ENCODE measurements at places on chromosomes 3 and 15.

DNA sequence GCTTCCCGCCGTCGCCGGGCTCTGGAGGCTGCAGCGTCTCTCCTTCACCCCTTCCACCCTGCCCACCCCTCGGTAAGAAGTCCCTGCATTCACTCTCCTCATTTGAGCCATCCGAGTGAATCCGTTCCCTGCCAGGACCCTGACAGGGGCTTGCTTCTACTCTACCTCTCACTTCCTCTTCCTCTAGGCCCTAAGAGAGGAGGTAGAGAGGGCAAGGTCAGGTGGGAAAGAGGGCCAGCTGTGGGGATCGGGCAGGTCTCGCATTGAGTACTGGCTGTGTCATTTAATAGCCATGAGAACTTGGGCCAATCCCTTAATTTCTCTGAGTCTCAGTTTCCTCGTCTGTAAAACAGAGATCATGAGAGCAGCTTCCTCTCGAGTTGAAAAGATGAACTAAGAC lies 283.6 kb downstream of the UACA start:
- no peak for DNase-seq

GRCh38 chr3:29057326-29057725 lies 223.5 kb upstream of the RBMS3 start:
- DNase-seq = no peak

DNA sequence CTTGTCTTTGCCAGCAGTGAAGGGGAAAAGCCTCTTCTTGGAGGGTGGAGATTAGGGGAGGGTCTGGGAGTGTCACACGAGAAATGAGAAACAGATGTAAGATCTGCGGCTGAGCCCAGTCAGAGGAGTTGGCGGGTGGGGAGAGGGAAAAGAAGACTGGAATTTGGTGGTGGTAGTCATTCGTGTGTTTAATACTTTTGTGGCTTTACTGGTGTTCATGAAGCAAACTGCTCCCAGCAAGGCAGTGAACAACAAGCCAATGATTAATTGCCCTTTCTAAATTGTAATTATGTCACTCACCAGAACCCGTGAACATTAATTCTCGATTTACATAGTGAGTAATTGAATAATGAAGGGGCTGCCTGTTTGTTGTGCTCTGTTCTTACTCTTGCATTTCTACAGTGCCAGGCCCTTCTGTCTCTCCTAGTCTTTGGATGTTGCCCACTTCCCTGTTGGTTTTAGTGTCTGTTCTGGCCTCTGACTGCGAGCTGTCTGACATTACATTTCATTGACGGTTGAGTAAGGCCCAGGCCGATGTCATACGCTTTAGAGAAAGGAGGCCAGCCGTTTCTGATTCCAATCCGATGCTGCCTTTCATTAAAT lies 78.0 kb downstream of the CHCHD6 start:
- peak; percentile 87 for DNase-seq

DNA sequence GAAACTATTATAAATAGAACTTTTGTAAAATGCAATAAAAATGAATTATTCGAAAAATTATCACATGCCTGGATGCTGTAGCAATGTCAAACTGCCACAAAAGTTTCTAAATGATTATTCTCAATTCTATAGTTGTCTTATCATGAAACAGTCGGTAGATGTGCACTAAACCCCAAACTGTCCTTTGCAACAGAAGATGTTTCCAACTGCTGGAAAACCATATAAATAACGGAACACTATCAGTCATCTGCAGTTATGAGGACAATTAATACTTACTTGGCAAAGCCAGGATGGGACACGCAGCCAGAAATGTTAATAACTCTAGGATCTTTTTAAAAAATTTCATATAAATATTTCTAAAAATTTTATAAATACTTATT lies 17.5 kb downstream of the EMC4 start:
- no peak for DNase-seq

DNA sequence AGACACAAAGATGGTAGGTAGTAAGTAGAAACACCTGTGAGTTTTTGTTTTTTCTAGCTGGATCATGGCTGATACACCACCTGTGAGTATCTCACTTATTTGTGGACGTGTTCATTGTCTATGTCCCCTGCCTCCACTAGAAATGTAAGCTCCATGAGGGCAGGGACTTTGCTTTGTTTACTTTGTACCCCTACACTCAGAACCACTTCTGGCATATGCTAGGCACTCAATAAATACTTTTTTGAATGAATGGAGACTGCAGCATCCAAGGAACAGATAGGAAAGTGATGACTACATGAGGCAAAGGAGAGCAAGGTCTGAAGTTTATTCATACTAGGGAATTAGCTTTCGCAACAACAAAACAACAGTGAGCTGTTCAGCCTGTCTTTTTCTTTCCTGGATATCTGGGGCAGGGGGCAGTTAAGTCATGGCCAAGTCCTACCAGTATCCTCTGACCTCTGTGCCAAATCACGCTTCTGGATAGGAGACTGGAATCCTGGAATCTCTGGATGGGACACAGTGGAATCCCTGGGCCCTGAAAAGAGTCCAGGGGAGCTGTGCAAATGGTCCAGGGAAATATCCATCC lies 11.6 kb upstream of the EPB42 start:
- DNase-seq = no peak

DNA sequence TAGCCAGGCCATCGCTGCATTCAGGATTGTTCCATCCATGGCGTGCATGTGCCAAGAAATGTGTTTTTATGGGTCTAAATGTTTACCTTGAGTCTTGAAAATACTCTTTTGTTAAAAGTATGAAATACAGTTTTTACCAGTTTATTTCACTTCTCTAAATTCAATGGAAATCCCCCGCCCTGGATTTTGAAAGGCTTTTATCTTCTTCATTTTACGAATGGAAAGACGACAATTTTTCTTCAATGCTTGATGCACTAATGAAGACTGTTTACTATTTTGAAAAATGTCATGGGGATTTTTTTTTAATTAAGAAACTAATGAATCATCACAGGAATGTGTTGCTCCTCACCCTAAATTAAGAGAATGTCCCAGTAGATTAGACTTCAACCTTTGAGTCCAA lies 83.5 kb downstream of the FAM81A start:
- no peak for DNase-seq

DNA sequence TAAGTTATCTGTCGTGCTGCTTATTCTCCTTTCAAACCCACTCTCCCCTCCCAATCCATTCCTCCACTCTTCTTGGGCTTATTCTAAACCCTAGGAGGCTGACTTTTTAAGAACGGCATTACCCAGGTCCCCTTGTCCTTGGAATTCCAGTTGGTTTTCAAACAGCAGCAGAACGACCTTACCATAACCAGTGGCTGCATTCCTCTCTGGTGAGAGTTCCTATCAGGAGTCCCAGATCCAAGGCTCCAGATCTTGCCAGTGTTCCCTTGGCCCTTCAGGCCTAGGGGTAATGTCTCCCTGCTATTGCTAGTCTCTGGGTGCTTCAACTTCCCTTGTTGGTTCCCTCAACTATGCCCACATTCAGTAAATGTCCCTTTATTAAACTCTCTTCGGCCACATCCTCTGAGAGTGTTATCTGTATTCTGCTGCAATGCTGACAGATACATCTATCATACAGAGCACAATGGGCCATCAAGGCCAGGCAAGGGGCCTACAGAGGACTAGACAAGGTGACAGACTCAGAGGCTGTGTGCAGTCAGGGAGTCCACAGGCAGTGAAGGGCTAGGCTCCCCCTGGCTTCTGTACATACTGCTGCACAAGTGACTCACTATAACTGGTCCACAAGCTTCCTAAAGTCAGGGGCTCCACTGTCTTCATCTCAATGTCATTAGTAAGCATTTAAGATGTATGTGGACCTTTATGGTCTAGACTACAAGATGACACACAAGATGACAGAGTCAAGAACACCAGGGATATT lies 10.1 kb downstream of the LYSMD2 start:
- no peak for DNase-seq

DNA sequence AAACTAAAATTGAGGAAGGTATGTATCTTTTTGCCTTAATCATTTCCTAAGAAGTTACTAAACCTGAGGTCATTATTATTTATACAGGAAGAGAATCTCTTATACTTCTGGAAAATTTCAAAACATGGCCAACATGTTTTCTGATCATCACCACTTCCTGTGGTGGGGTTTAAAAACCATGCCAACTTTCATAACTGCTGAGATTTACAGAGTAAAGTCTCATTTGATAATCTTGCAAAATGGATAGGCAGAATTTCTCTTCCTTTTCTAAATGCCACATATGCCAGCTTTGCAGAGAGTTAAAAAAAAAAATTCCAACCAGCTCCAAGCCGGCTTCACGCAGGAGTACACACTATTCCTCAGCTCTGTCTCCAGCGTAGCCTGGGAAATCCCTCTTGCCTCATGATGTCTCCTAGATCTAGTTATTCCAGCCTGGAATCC lies 124.3 kb upstream of the SPRED1 start:
- DNase-seq = peak; percentile 25

DNA sequence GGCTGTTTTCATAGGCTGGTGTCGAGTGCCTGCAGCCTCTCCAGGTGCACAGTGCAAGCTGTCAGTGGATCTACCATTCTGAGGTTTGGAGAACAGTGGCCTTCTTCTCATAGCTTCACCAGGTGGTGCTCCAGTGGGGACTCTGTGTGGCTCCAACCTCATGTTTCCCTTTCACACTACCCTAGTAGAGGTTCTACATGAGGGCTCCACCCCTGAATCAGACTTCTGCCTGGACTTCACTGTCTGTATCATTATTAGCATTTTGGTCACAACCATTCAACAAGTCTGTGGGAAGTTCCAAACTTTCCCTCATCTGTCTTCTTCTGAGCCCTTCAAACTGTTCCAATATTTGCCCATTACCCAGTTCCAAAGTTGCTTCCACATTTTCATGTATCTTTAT lies 1003.7 kb downstream of the MCTP2 start:
- DNase-seq = no peak

- DNase-seq = peak; percentile 90
Measured at GRCh38 chr3:133944641-133945380, 49.1 kb upstream of the RAB6B start.

GRCh38 chr15:70867911-70868467 lies 14.0 kb upstream of the LARP6 start:
- peak; percentile 93 for DNase-seq

GRCh38 chr3:36380221-36381031 lies at the start of gene STAC:
Gene STAC (plus strand): TSS chr3:36380504. CDS start chr3:36380644, 140 bp downstream.
- peak; percentile 14 for DNase-seq

GRCh38 chr15:63089260-63090043 lies 32.2 kb upstream of the LACTB start:
- peak; percentile 77 for DNase-seq

DNA sequence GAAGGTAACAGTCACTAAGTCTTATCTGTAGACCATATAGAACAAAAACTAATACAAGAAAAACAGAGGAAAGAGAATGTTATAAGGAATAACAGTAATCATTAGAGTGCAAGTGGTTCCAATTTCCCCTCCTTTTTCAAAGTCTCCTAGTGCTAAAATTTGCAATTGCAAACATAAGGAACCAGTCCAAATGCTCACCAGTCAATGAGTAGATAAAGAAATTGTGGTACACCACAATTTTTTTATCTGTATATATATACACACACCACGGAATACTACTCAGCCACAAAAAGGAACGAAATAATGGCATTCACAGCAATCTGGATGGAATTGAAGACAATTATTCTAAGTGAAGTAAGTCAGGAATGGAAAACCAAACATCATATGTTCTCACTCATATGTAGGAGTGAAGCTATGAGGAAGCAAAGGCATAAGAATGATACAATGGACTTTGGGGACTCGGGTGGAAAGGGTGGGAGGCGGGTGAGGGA lies 38.9 kb upstream of the RSL24D1 start:
- no peak for DNase-seq

DNA sequence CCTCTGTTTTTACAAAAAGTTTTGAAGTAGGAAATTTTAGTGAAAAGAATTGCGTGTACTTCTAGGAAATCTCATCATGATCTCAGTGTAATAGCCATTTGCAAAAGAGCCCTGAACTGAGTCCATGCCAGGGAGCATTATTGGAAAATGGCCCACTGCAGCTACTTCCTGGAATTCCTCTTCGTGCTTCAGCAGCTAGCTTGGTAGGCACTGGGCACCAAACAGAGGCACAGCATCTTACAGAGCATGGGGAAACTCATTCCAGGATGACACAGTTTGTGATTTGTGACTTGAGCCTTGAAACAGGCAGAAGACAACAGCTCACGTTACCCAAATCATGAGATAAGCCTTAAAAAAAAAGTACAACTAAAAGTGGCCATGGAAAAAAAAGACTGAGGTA lies 179.1 kb downstream of the WDR72 start:
- DNase-seq = no peak

GRCh38 chr15:83889995-83890394 lies 236.1 kb downstream of the ADAMTSL3 start:
- DNase-seq = no peak

DNA sequence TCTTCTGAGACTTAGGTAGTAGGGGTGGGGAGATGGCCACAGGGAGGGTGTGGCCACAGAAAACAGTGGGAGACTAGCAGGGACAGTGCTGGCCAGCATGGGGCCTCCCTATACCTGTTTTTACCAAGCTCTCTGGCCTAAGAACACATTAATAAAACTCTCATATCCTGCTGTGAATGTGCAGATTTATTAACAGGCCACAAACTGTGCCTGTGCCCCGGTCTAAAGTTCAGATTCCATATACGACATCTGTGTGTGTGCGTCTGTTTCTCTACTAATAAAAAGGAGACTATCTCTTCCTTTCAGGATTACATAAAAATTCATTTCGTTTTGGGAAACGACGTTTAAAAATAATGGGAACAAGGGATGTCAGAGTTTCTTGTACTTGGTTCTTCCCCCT lies 92.8 kb upstream of the ADAMTS17 start:
- no peak for DNase-seq

DNA sequence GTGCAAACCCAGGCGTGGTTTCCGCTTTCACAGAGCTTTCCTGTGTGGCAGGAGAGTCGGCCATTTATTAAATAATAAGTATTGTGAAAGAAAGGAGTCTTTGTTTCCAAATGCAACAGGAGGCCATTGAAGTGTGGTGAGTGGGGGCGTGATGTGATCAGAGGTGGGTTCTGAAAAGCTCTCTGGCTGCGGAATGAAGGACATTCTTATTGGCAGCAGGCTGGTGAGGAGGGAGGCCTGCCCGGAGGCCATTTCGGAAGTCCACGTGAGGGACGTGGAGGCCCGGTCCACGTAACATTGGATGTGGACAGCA lies 11.1 kb downstream of the ARNT2 start:
- DNase-seq = peak; percentile 66

- no peak for DNase-seq
Measured at GRCh38 chr3:138850151-138850550, 15.4 kb upstream of the PIK3CB start.

- no peak for DNase-seq
Measured at GRCh38 chr3:193946945-193947344, 189.0 kb upstream of the HES1 start.

Data from lung (tissue), 17 donors.